WTC11 (cell line): ENCODE measurements at places on chromosomes 6 and 20.

- no peak for DNase-seq
These were observed 39.8 kb upstream of the NAA20 start for GRCh38 chr20:19977373-19977770.

- DNase-seq, result no peak
These were observed 276.7 kb downstream of the ADGRB3 start for GRCh38 chr6:68911811-68912210.

GRCh38 chr6:51335543-51335942, 516.9 kb downstream of the TFAP2B start:
- DNase-seq, result no peak

DNA sequence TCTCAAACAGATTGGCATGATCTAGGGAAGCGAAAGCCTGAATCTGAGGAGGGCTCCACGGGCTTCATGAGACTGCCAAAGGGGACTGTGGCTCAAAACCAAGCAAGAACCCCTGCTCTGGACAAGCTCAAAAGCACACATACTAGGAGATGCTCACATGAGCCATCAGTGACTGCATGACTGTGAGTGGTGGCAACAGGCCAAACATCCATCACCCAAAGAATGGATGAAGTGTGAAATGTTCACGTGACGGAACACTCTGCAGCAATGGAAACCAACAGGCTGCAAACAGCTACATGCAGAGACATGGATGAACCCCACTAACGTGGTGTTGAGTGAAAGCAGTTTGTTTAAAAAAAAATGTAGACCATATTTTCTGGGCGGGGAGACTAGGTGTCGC, 136.3 kb downstream of the PREX1 start:
- DNase-seq, result no peak

DNA sequence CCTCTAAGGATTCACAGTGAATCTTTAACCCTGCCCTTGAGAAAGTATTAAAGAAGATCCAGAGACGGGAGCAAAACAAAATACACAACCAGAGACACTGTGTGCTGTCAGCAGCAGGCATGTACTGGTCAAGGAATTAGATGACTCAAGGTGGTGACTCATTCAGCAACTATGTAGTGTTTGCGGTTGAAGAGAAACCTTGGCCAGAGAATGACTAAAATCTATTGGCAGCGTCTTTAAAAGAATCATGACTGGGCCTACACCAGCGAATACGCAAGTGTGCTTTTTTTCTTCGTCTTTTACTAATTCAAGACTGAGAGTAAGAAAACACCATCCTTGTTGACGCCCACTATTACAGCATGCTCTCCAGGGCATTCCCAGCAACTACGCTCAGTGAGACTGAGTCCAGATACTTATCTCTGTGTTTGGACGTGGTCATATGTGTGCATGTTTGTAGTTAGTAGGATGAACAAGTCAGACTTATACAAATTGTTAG, 72.4 kb upstream of the BACH2 start:
- DNase-seq, result no peak

DNA sequence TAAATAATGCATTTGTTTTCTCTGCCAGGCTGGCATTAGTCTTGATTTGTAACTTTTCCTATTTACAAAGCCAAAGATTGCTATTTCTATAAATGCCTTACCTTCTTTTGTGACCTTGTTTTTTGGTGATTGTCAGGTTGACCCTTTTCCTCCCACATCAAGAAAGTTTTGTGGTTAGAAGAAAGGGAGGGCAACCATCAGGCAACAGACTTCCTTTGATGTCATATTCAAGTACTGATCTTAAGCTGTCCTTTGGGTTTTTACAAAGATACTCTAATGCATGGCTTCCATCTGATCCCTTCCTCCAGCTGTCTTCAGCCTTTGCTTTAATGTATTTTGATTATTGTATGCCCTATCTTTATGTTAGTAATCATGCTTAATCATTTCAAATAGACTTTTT, 23.9 kb downstream of the RNF217 start:
- DNase-seq, result no peak

GRCh38 chr20:23636908-23637281, 860 bp downstream of the CST3 start:
- DNase-seq, result no peak

GRCh38 chr20:33983371-33983770, 10.3 kb upstream of the RALY start:
- DNase-seq, result no peak

- no peak for DNase-seq
These were observed 30.2 kb downstream of the MYLIP start for GRCh38 chr6:16158943-16159557.

DNA sequence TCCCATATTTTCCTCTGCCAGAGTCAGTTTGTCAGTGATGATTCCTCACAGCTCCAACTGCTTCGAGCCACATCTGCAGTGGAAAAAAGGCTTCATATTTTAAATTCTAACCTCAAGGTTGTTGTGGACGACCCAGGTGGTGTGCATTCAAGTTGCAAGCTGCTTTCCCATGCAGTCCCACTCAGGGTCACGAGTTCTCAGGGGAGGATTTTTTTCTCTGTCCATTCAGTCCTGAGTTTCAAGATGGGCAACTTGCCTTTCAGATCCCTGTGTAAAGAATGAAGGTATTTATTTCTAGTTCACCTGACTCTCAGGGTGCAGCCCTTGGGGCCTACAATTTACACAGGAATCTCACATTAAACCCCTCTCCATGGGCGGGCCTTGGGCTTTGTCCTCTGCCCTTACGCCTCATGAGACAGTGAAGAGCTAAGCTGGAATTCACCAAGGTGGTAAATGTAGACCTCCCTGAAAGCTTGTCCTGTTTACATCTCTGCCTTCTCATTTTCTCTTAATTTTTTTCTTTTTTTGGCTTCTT, 65.9 kb downstream of the TPD52L1 start:
- DNase-seq, result no peak

DNA sequence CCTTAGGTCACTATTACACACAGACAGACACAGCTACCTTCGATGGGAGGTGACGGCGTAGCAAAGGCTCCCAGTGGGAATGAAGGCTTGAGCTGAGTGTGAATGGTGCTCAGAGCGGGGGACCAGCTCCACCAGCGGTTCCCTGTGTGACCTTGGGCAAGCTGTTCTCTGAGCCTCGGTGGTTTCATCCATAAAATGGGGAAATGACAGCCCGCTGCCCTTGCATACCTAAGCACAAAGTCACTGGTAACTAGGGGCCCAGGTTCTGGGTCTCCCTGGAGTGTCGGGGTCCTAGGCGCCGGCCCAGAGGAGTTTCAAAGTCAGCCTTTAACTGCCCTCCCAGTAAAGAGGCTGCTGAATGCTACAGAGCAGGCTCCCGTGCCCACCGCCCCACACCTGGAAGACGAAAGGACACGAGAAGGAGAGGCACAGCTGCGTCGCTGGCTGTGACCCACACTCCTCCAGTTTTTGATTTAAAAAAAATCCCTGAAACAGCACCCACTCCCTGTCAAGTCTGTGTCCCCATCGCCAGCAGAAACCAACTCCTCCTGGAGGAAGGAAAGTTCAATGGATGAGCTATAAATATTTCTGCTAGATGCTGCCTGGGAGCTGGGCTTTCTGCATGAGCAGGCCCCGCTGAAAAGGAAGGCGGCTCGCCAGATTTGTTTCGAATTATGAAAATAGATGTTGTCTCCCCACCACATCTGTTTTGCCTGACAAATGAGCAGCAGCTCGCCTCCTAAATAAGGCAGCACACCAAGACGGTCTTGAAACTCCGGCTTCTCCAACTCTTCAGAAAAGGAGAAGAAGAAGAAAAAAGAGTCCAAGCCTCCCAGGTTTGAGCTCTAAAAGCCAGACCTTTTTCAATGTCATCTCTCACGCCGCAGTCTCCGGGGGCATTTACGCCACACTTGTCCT, 27.4 kb downstream of the PMEPA1 start:
- no peak for DNase-seq

- DNase-seq, result no peak
These were observed 27.7 kb upstream of the GTF3C6 start for GRCh38 chr6:110930781-110931180.

DNA sequence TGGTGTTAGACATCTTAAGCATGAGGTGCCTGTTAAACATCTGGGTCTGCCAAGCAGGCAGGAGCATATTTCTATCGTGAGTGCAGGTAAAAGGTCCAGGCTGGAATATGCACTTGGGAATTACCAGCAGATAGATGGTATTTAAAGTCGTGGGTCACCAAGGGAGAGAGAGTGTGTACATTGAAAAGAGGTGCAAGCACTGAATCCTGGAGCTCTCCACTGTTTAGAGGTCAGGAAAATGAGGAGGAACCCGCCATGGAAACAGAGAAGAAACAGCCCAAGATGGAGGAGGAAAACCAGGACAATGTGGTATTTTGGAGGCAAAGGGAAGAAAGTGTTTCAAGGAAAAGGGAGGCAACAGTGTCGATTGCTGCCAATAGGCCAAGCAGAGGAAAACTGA, 46.4 kb downstream of the TNFRSF21 start:
- DNase-seq, result no peak

GRCh38 chr6:35514587-35514986, 1.9 kb upstream of the TULP1 start:
- DNase-seq, result no peak

DNA sequence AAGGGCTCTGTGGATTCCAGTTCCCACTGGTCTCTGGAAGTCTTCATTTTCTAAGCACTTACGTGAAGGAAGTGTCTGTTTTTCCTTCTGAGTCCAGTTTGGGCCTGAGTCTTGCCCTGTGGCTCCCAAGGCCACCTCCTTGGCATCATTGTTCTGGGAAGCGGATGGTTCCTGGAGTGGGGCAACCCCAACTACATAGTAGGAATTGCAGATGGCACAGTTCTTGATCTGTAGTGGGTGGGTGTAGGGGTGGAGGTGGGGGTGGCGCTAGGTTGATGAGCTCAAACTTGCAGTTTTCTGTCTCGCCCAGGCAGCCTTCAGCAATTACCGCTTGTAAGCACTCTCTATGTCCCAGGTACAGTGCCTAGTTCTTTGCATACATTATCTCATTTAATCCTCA, 7.2 kb upstream of the FERMT1 start:
- no peak for DNase-seq

GRCh38 chr6:52839124-52840055, 1.2 kb downstream of the GSTA5 start:
- peak; percentile 80 for DNase-seq

DNA sequence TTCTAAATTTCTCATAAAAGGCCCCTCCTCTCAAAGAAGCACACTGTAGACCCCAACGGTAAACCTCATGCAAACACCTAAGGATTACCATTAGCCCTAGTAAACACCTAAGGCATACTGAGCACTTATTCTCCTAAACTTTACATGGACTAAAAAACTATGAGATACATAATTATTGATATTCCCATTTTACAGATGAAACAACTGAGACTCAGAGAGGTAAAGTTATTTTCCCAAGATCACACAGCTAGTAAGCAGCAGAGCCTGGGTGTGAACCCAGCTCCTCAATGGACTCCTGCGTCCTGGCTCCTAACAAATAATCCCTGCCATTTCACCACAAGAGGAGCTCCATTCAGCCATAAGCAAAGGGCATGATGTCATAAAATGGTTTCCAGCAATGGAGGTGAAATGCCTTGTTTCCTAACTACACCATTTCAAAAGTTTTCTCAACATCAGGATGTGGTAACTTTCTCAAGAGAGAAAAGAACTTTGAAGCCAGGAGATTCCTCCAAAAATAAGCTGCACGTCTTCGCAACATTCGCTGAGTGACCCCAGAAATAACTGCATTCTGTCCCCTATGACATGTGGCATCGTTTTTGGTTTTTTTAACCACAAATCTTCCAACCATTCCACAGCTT, 4.1 kb downstream of the ATP9A start:
- DNase-seq, result no peak

DNA sequence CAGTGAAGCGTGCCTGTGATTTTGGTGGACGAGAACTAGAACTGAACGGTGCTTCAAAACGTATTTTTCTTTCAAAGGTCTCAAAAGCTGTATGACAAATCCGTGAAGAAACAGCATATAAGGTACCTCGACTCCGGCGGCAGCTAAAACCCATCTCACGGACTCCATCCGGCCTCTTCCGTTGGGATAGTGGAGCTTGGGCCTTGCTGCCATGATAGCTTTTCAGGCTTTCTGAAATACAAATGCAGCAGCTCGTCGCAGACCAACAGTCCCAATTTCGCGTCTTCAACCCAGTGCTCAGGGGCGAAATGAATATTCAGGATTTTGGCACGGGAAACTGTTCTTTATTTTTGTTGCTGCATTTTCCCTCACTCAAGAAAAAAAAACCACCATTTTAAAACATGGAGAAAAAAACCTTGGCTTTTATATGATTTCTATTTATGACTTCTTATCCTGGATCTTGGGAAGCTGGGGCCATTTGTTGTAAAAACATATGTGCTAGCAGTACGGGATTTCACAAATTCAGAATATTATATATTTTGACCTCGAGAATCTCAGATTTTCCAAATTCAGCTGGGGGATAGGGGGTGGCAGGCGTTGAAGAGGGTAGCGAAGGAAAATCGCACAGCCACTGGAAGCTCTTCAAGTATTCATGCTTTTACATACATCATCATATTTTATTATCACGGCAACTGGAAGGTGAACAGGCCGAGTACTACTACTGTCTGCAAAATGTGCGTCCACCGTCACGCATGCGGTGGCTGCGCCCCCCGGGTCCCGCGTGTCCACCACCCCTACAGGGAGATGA, 849 bp downstream of the GSTA4 start:
- DNase-seq, result peak; percentile 19

GRCh38 chr6:168865-169455, 123.3 kb upstream of the DUSP22 start:
- no peak for DNase-seq

DNA sequence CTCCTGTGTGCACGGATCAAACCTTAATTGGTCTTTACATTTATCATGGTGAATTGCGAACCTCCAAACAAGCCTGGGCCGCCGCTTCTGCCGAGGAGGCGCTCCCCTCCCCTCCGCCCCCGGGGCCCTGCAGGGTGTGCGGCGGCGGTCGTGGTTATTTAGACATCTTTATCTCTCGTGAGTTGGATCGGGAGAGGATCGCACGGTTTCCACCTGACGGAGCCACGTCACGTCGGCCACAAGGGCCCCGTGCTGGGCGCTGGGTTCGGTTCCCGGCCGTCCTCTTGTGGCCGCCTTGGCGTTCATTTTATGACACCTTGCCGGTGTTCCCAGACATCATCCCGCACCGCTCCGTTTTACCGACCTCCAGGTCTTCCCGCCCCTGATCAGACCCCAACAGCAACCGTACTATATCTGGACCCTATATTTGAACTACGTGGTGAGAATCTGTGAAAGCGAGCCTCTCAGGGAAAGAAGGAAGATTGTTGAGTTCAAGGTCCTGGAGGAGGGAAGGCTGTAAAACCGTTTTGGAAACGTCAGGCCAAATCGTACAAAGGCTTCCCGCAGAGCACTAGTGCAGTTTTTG, 1.3 kb upstream of the CNR1 start:
- peak; percentile 27 for DNase-seq

GRCh38 chr6:16700202-16700915, 60.9 kb downstream of the ATXN1 start:
- peak; percentile 12 for DNase-seq

GRCh38 chr6:107536180-107536961, 46.5 kb downstream of the SOBP start:
- no peak for DNase-seq

- no peak for DNase-seq
These were observed 143.5 kb downstream of the ANKRD60 start for GRCh38 chr20:58084966-58085365.
